Natural killer cell treated with Interleukin-12 subunit alpha and Interleukin-12 subunit beta and Interleukin-15 and Interleukin-18, amount 100 ng/mL, for 72 hours (primary cell): ENCODE measurements at places on chromosomes 11 and 22. TPM values are rescaled to one million over a fixed set of nuclear protein-coding genes. Genes with fewer than 3 reads are reported as not detected.

- DNase-seq = no peak
Observed at GRCh38 chr11:5238486-5238885, 4.2 kb upstream of the HBD start.

GRCh38 chr11:123587044-123587443, 67.4 kb downstream of the SCN3B start:
- DNase-seq = no peak

DNA sequence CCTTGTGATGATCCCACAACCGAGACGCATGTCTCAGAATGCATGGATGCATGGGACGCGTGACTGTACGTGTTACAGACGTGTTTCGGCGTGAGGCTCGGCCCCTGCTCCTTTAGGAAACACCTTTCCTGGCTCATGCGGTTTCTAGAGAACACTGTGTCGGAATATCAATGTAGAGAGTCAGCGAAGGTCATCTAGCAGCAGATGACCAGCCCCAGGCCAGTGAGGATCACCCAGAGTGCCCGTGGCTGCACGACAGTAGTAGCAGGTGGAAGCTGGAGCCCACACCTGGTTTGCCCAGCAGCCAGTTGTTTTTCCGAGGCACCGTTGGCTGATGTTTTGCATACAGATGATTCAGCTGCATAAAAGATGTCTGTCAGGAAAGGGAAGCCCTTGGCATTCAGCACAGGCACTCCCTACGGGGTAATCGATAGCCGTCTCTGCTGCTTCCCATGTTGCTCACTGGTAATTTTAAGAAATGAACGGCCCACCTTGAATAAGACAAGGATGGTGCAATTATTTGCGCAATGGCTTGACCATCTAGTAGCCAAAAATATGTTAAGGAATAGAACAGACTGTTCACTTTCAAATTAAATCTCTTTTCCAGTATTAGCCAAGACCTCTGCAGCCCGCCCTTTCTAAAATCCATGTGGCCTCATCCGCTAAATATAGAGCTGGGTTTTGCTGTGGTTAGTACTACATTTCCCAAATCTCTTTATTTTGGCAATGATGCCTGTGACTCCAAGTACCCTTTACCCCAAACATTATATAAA, 1.1 kb upstream of the CLTCL1 start:
- no peak for DNase-seq

DNA sequence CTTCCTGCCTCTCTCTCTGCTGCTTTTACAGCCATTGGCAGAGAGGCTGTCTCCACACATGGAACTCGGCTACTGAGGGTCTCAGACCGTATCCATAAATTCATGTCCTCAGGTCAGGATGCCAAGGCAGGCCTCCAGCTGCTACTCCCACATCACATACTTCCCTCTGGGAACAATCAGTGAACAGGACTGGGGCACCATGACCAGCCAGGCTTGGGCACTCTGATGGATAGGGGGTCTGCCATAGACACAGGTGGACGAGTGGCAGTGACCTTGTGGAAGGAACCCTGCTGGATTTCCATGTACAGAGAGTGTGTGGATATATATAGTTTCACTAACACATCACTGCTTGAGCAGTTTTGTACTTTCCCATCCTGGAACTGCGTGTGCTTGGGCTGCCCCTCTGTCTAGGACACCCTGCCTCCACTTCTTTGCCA, 97.7 kb upstream of the PARVA start:
- DNase-seq = no peak

DNA sequence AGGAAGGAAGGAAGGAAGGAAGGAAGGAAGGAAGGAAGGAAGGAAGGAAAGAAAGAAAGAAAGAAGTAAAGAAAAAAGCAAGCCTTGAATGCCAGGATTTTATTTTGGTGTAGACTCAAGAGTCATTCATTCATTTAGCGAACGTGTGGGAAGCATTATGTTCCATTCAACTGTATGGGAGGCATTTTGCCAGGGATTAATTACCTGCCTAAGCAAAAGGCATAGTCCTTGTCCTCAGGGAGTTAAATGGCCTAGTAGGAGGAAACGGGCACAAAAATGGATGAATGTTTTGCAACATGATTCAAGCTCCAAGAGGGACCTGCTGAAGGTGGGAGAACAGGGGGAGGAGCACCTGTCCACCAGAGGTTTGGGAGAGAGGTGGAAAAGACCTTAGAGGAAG, 16.2 kb upstream of the ZNRF3 start:
- DNase-seq = no peak

Gene RAB3IL1
- not detected for total RNA-seq

Gene FZD4
- total RNA-seq = 0.17 TPM

- DNase-seq = no peak
Observed at GRCh38 chr11:6530848-6531247, 33.8 kb downstream of the DNHD1 start.

- DNase-seq = no peak
Observed at GRCh38 chr22:31652911-31653684, 8.9 kb downstream of the PISD start.

Gene ADM2
- 2.6 TPM for total RNA-seq

Gene OR51B2
- not detected for total RNA-seq

GRCh38 chr22:45845076-45845487, 131.9 kb downstream of the WNT7B start:
- DNase-seq = no peak

DNA sequence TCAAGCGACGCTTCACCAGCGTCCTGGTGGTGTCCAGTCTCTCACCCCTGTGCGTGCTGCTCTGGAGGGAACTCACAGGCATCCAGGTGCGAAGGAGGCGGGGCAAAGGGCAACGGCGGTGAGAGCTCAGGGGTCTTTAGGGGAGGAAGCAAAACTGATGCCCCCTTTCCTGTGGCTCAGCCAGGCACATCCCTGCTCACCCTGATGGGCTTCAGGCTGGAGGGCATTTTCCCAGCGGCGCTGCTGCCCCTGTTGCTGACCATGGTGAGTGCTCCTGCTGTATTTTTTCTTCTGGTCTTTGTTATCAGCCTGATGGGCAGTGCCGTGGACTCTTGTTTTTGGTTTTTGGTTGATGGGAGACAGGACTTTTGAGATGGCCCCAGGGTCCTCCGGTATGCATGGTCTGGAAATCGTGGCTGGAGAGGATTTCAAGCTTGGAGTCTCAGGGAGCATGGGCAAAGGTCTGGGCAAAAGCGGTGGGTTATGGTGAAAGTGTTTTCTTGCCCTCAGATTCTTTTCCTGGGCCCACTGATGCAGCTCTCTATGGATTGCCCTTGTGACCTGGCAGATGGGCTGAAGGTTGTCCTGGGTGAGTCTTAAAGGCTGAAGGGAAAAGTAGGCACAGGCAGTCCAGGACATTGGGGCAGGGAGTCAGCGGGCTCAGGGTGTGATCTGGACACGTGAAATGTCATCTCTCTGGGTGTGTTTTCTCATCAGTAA, 695 bp downstream of the RCE1 start:
- DNase-seq = no peak

DNA sequence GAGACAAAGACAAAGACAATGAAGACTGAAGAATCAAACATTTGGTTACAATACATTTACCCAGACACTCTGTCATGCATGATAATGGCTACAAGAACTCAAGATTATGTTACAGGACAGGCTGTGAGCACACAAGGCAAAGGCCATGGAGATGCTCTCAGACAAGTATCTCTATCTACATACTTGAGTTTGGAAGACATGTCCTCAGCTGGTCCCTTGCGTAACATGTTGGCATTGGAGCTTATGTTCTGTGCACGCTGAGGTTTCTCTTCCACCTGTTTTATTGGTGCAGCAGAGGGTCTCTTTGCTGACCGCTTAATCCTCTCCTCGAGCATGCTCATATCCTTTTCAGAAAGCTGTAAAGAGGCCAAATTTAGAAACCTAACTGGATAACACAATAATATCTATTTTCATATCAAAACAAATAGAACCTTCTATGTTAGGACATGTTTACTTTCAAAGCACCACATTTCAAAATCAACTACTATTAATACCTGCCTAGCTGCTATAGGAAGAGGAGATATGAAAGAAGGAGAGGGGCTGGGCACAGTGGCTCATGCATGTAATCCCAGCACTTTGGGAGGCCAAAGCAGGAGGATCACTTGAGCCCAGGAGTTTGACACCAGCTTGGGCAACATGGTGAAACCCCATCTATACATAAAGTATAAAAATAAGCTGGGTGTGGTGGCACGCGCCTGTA, 41.6 kb downstream of the F2 start:
- no peak for DNase-seq

- DNase-seq = no peak
Observed at GRCh38 chr11:128171506-128171905, 415.9 kb downstream of the ETS1 start.

- DNase-seq = no peak
Observed at GRCh38 chr11:65434057-65434666, 11.6 kb downstream of the NEAT1 start.

DNA sequence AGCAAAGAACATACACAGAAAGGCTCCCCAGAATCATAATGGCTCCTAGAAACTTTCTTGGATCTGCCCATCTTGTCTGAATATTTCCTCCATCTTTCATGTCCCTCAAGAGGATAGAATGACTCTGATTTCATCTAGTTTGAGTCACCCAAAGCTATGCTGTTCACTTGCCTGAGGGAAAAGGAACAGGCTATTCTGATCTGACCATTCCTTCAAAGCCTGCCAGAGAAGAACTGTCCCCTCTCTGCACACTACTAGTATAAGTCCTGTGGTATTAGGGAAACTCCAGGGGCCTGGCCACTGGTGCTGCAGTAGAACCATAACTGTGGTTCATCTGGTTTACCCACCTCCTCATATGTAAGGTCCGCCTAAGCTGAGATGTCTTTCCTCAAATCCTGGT, 2.4 kb upstream of the PATE1 start:
- DNase-seq = no peak

Gene KIF18A
- total RNA-seq = 25.9 TPM

DNA sequence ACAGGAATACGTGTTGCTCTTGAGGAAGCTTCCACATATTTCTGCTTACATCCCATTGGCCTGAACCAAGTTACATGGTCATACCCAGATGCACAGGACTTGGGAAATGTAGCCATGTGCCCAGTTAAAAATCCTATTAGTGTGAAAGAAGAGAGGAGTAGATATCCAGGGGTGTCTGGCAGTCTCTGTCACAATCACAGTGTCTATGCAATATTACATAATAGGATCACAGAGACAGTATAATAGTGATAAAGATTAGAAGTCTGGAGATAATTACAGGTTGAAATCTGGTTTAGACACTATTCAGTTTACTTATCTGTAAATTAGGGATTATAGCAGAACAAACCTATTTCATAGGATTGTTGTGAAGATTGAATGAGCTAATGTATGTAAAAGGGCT, 62.6 kb upstream of the SLC6A5 start:
- DNase-seq = no peak

Gene SLC25A22
- total RNA-seq = 125 TPM

- no peak for DNase-seq
Observed at GRCh38 chr11:2746401-2747247, 46.8 kb upstream of the KCNQ1OT1 start.

GRCh38 chr11:46676436-46677158, 23.8 kb downstream of the ARHGAP1 start:
- no peak for DNase-seq

Gene MUC15
- not detected for total RNA-seq

Gene MMP8
- total RNA-seq = not detected

DNA sequence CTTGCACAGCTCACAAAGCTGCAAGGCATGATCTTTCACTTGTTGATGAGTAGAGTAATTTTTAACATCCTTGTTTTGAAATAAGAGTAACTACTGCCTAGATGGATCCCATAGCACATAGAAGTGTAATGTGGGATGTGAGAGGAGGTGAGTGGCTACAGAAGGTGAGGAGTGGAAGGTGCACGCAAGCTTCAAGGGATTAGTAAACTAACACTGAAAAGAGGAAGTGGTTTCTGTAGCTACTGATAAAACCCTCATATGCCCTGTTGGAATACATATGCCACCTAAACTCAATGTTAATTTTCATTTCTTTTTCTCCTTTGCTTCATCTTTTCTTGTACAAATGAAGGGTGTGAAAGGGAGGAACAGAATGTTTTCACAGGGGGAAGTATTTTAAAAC, 22.0 kb upstream of the CTSC start:
- DNase-seq = no peak

DNA sequence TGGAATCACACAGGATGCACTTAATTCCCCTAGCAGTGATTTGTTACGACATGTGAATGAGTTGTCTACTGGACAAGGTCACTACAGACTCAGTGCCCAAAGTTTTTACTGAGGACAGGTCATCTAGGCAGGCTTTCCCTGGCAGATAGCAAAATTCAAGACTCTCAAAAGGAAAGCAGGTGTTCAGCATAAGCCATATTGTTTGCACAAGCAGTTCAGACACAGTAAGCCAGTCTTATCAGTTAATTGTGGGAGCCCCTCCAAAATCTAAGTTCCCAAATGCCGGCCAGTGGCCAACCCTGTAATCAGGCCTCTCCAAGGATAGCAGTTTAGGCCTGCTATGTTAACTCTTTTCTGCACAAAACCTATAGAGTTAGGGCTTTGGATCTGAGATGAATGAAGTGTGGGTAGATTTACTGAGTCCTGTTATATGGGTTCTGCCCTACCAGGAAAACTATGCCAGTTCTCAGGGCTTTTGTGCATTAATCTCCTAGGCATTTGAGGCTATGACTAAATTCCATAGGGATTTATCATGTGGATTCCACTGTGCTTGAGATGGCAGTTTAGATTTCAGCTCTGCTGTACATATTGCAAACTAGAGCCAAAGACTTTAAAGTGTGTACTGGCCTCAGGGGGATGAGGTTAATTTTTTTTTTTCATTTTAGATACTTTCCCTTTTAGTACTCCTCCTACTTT, 4.8 kb upstream of the ARHGEF12 start:
- DNase-seq = no peak

DNA sequence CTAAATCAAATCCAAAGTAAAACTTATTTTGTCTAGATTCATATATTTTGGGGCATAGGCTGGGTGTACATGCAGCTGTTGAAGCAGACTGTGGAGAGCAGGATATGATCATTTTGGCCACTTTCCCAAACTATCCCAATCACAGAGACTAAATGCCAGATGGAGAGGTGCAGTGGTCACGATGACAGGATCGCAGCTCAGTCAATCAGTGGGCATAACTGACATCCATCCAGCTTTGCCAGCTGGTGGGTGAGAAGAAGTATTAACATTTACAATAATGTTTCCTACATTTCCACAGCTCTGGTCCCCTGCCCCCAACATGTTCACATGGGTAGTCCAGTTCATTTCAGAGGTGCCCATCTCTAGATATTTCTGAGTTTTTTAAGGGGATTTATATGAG, 255.5 kb upstream of the SESN3 start:
- DNase-seq = no peak

DNA sequence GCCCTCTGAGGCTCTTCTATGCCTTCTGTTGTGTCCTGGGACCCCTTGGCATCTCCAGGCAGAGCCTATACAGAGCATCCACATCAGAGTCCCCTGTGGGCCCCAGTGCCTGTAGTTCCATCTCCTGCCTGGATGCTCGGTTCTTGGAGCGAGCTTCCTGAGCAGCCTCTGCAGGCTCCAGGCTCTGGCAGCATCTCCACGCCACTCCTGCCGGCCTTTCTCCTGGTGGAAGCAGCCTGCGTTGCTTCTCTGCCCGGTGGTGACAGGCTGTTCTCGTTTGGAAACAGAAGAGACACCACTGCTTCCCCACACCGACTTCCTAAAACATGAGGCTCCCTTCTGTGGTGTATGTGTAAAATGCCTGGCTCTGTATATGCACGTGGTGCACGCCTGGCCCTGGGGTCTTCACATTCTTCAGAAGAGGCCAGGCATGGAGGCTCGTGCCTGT, 52.8 kb downstream of the BCR start:
- DNase-seq = no peak

- no peak for DNase-seq
Observed at GRCh38 chr11:67367761-67368227, 5.6 kb downstream of the CLCF1 start.

- DNase-seq = no peak
Observed at GRCh38 chr11:121291896-121292494, 576 bp upstream of the SC5D start.

Gene APOA5
- not detected for total RNA-seq
